ENCODE measurements at places on chromosomes 2 and 18.

GRCh38 chr18:74611765-74612164 is 14.1 kb downstream of the ZNF407 start:
- no peak for DNase-seq

DNA sequence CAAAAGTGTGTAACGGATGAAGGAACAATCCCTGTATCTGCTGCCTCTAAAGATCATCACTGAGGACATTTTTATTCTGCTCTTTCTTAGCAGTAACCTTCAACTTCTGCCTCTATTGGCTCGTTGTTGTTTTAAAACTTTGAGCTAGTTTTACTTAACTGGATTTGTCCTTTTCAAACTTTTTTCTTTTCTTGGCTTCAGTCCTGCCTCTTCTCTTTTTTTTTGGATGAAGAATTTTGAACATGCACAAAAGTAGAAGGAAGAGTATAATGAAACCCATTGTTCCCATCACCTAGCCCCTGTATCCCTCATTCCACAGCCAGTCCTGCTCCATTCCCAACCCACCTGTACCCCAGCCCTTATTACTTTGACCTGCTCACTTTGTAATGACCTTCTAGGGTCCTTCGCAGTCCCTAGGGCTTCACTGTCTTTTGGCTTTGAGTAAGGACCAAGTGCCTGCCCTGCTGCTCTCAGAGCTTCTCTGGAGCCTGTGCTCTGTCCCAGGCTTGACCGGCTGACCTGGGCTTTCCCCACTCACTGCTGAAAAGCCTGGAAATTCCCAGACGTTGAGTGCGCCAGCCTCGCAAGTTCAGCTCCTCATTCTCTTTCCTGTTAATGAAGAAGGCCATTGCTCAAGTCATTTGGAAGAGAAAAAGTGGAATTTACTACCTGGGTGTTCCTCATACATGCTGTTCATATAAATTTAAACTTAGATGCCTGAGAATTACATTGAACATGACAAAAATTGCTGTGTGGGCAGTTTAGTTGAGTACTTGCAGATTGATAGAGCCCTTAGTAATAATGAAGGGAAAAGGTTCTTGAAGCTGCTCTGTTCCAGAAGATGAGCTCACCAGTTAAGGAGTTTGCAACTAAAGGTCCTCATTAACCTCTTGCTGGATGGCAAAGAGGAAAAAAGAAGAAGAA is 149.3 kb upstream of the ALPP start:
- no peak for DNase-seq

GRCh38 chr2:32235315-32235714 is 29.4 kb downstream of the NLRC4 start:
- no peak for DNase-seq

DNA sequence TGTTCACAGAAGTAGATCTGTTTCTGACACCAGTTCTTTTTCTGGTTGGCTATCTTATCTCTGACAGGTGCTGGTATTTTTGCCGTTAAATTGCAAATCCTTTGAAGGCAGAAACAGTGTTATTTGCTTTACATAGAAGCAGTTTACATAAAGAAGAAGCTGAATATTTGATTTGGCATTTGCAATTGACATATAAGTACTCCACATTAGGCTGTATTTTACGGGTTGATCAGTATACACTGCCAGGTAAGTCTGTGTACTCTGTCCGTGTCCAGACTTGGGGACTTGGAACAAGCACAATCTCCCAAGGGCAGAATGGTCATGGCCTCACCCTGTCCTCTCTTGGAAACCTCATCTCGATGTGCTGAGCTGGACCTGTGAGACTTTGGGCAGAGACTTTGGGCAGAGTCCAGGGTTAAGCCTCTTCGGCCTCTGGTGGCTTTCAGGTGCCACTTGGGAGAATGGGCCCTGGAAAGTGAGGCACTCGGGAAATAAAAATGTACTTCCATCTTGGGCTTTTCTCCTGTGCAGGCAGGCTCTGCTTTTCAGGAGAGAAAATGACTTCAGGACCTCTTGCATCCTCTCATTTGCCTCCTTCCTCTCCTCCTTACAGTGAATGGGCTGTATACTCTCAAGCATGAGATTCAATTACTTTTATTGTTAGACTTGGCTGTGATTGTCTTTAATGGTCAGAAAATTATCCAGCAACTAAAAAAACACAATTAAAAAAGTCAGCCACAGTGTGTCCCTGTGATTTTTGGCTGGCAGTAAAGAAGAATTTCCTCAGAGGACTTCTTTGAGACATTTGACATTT is 108.5 kb downstream of the RAPGEF4 start:
- no peak for DNase-seq

DNA sequence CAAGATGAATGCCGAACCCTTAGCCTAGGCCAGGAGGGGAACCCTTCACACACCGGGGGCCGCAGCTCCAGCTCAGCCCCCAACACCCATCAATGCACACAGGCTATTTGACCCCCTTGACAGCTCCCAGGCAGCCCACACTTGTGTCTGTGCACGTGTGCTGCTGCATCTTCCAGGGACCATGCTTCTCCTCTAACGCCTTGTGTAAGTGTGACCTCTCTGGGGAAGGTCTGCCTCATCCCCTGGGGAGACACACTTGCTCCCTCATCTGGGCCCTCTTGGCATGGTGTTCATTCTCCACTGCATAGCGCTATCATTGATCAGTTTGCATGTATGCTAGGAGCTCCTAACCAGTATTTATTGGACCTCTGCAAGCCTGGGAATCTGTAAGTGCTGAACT is 120.0 kb upstream of the FHL2 start:
- no peak for DNase-seq

DNA sequence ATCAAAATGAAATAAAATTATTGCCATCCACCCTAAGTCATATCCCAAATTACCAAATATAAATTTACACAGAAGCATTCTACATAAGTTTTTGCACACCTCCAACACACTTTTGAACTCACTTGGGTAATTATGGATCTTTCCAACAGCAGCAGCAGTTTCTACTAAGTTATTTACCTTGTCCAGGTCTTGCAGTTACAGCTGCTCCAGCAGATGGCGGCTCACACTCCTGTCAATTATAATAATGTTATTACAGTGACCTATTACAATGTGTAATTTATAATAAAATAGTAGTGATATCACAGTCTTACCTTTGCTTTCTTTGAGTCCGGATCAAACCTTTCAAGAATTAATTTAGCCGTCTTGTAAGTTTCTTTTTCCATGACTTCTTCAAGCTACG is 37.9 kb downstream of the LNPK start:
- DNase-seq = no peak

DNA sequence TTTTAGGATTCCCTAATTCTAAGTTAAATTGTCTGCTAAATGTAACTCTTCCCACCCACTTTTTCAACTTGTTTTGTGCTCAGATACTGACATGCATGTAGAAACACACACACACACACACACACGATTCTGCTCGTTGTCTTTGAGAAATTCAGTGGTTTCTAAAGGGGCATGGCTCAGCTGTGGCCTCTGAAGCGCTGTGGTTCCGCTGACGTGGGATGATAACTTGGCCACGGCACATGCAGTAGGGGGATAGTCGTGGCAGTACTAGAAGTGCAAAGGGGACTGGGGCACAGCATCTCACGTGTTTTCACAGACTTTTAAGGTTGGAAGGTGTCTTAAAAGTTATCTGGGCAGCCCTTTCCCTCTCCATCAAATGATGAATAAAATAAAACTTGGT is 18.4 kb downstream of the CASP10 start:
- no peak for DNase-seq

DNA sequence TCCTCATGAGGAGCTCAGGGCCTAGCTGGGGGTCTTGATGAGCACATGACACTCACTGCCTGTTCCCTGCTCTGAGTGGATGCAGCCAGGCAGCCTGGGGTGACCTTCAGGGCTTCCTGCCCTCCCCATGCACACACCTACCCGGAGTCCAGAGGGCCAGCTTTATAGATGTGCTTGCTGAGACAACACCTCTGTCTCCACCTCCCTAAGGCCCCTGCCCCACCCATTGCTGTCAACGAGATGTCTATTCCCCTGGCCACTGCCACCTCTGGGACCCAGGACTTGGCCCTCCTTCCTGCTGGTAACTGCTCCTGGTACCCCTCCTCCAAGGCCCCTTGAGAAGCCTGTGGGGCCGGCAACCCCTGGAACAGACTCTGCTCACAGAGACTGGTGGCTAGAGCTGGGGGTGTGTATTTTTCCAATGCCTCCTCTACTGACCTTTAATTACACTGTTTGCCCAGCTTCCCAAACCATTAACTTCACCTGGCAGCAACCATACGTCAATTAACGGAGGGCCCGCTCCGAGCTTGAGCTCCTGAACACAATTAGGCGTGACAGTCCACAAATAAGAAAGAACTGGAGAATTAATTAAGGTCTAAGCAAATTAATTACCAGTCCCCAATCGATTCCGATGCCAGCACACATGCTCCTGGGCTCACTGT is 66.3 kb downstream of the EMX1 start:
- DNase-seq = no peak

- no peak for DNase-seq
Measured at GRCh38 chr2:54641988-54642387, 81.5 kb upstream of the EML6 start.

DNA sequence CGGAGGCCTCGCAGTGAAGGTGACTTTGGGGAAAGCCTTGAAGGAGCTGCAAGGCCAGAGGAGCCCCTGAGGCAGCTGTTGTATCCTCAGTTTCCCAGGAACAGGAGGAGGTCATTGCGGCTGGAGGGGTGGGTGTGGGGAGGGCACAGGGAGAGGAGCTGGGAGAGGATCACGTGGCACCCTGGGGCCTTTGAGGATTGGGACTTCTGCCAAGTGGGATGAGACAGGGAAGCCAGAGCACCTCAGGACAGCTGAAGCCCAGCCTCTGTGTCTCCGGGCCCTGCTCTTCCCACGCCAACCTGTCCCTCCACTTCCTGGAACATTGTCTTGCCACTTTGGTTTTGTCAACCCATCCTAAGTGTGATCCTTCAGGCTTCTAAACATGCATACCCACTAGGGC is 19.4 kb upstream of the RRM2 start:
- DNase-seq = no peak

DNA sequence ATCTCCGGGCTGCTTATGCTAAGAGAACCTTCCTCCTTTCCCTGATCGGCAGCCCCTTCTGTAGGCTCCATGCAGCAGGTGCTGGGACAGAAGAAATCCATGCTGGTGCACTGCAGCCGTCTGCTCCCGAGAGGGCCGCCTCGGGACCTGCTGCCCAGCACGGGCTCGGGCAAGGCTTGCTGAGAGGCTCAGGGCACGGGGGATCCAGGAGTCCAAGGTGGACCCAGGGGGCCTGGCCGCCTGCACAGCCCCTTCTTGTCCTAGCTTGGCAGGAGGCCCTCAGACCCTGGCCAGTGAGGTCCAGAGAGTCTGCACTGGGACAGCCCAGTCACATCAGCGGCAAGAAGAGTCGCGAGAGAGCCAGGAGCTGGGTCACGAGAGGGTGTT is 13.3 kb upstream of the DUSP2 start:
- peak; percentile 55 for DNase-seq

DNA sequence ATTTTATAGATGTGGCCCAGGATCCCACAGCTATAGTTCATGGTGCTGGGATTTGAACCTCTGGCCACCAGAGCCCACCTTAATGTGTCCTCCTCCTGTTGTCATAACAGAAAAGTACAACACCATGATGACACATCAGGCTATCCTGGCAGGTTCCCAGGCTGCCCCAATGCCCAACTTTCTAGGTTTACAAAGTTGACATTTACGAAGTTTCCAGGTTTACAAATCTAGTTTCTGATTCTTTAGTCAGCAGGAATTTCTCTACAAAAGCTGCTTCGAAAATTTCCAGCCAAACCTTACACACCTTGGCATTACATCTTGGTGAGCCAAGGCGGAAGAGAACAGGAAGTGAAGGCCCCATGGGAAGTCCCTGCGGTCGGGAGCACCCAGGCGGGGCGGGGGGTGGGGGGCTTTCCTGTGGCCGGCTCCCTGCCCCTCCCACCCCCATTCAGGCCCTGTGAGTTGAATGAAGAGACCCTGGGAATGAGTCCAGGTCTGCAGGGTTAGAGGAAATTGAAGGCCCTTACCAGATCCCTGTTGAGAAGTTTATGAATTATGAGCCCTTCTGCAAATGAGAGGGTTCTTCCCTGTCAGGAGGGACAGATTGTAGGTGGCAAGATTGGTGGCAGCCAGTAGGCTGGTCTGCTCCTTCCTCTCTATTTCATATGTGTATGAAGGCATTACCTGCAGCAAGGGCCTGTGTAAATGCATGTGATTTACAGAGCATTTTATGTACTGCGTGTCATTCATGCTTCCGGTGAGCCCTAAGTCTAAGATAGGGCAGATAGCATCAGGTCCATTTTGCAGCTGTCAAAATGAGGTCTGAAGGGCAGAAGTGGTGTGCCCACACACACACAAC is 11.1 kb upstream of the IL1RN start:
- DNase-seq = peak; percentile 40

DNA sequence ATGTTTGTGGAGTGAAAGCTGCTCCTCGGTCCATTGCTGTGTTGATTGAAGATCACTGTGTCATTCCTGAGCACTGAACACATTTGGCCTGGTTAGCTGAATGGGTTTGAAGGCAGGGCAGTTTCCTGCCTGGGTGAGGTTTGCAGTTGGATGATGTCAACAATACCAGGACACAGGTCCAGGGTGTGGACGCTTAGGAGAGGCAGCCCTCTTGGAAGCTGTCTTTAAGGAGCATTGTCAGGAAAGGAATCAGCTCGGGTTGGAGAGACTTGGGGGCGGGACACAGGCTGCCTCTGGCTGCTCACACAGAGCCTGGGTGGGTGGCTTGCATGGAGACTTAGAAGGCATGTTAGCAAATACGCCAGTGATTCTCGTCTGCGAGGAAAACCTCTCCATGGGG is 237.7 kb downstream of the SEPTIN10 start:
- DNase-seq = peak; percentile 23

- DNase-seq = no peak
Measured at GRCh38 chr2:71153585-71154224, 23.3 kb downstream of the MPHOSPH10 start.

DNA sequence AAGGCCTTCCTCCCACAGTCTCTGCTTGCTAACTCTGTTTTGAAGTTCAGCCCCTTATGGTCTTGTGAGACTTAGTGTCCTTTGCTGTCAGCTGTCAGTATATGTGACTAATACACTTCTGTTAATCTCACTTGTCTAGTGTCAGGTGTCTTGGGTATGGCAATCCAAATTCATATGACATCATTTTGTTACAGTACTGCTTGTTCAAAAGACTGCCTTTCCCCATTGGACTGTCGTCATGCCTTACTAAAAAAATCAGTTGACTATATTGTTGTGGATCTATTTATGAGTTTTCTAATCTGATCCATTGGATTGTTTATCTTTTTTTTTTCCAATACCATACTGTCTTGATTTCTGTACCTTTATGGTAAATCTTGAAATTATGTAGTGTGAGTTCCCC is 611.4 kb upstream of the HS6ST1 start:
- DNase-seq = no peak

- DNase-seq = no peak
Measured at GRCh38 chr18:50093366-50094064, 101.4 kb downstream of the MYO5B start.

GRCh38 chr2:9980520-9980919 is 29.0 kb downstream of the GRHL1 start:
- no peak for DNase-seq
